ENCODE measurements at places on chromosomes 13 and 19.

GRCh38 chr13:37686501-37686900, 87.9 kb upstream of the POSTN start:
- no peak for DNase-seq

GRCh38 chr19:18763674-18764590, 27.2 kb downstream of the COMP start:
- DNase-seq = no peak

DNA sequence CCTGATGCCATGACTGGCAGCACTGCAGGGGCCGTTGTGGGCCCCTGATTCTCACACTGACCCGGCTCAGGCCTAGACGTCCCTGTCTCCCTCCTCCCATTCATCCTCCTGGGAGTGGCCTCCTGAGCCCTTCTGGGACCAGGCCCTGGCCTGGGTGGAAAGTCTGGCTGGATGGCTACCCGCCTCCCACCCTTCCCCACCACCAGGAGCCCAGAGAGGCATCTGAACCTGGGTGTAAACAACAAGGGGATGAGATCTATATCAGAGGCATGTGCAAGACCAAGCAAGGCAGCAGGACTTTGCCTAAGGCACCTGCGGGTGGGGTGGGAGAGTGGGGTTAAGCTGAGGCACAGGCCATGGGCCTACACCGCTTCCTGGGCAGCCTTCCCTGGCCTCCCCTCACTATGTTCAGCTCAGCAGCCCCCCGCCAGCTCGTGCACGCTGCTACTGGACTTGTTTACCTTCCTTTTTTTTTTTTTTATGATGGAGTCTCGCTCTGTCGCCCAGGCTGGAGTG, 22.0 kb upstream of the ASPDH start:
- no peak for DNase-seq

DNA sequence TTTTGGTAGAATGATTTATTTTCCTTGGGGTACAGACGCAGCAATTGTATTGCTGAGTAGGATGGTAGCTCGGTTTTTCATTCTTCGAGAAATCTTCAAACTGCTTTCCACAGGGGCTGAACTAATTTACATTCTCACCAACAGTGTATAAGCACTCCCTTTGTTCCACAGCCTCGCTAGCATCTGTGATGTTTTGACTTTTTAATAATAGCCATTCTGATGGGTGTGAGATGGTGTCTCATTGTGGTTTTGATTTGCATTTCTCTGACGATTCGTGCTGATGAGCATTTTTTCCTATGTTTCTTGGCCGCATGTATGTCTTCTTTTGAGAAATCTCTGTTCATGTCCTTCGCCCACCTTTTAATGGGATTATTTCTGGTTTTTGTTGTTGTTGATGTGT, 54.8 kb upstream of the UQCRFS1 start:
- DNase-seq = no peak

GRCh38 chr13:34035676-34036325, 217.9 kb downstream of the RFC3 start:
- no peak for DNase-seq

DNA sequence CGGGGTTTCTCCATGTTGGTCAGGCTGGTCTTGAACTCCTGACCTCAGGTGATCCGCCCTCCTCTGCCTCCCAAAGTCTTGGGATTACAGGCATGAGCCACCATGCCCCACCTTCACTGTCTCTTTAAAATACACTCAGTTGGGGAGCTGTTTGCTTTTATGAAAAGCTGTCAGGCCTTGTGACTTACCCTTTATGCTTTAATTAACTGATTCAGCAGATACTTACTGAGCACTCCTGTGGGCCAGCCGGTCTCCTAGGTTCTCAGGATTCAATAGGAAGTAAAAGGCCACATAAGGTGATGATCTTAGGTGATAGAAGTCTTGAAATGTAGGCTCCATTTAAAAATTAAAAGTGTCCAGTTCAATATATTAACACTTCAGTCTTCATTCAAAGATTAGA, 7.5 kb downstream of the UBAC2 start:
- no peak for DNase-seq

- DNase-seq = no peak
Observed at GRCh38 chr13:73223372-73223781, 164.6 kb downstream of the KLF5 start.

- DNase-seq = no peak
Observed at GRCh38 chr13:34879851-34880250, 62.2 kb upstream of the NBEA start.

- DNase-seq = no peak
Observed at GRCh38 chr13:62643007-62643483, 1227.4 kb upstream of the PCDH20 start.

- DNase-seq = no peak
Observed at GRCh38 chr13:25873242-25873612, 178.6 kb downstream of the SHISA2 start.

GRCh38 chr19:48719263-48720171, at the start of gene MAMSTR:
Gene MAMSTR (minus strand): TSS chr19:48719725. CDS start chr19:48719031, 694 bp downstream.
- no peak for DNase-seq

- DNase-seq = peak; percentile 52
Observed at GRCh38 chr19:42140125-42140754, 8.0 kb upstream of the POU2F2 start.

DNA sequence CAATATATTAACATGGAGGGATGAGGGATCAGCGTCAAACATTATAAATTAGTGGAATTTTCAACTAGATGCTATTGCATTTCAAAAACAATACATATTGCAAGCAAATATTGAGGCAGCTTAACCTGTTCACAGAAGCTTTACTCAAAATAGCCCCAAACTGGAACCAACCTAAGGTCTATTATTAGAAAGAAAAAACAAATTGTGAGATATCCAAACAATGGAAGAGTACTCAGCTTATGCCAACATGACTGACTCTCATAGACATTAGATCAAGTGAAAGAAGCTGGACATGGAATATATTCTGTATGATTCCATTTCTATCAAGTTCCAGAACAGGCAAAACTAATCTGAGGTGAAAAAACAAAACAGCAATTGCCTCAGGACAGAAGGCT, 27.6 kb upstream of the NEK3 start:
- no peak for DNase-seq

DNA sequence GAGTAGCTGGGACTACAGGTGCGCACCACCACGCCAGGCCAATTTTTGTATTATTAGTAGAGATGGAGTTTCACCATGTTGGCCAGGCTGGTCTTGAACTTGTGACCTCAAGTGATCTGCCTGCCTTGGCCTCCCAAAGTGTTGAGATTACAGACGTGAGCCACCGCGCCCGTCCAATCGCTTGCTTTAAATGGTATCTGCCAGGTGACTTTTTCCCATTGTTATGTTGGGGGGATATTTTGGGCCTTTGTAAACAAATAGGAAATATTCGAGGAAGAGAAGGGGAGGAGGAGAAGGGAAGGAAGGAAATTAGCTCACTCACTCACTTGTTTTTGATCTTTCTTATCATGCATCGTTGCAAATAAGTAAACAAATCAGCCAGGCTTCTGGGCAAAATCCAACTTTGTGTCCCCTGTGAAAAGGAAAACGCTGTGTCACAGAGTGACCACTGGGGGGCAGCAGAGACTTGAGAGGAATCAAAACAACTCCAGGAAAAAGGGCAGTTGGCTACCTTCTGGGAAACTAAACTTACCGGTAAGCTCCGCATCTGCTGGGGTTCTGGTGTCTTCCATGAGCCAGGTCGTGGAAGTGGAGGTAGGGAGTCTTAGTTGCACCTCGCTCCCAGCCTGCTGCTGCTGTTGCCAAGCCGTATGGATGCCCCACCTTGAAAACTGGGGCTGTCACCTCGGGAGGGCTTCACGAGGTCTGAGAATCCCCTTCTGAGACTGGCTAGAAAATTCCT, 9.3 kb upstream of the RANBP3 start:
- DNase-seq = peak; percentile 56

DNA sequence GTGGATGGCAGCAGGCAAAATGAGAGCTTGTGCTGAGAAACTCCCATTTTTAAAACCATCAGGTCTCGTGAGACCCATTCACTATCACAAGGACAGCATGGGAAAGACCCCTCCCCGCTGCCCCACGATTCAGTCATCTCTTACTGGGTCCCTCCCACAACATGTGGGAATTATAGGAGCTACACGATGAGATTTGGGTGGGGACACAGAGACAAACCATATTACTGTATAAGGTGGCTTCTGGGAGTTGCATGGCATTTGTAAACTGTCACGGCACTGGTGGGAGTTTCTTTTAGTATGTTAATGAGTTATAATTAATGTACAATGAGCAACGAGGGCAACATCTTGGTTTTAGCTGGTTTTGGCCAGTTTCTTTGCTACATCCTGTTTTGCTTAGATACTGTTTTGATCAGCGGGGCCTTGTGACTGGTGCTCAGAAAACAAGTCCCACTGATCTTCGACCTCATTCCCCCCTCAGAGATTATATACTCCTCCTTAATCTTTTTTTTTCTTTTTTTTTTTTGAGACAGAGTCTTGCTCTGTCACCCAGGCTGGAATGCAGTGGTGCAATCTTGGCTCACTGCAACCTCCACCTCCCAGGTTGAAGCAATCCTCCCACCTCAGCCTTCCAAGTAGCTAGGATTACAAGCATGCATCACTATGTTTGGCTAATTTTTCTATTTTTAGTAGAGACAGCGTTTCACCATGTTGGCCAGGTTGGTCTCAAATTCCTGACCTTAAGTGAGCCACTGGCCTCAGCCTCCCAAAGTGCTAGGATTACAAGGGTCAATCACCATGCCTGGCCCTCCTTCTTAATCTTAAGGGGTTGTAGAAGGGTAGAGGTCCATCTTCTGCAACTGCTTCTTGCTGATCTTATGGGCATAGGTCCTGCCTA, 21.3 kb upstream of the ZNF599 start:
- no peak for DNase-seq

DNA sequence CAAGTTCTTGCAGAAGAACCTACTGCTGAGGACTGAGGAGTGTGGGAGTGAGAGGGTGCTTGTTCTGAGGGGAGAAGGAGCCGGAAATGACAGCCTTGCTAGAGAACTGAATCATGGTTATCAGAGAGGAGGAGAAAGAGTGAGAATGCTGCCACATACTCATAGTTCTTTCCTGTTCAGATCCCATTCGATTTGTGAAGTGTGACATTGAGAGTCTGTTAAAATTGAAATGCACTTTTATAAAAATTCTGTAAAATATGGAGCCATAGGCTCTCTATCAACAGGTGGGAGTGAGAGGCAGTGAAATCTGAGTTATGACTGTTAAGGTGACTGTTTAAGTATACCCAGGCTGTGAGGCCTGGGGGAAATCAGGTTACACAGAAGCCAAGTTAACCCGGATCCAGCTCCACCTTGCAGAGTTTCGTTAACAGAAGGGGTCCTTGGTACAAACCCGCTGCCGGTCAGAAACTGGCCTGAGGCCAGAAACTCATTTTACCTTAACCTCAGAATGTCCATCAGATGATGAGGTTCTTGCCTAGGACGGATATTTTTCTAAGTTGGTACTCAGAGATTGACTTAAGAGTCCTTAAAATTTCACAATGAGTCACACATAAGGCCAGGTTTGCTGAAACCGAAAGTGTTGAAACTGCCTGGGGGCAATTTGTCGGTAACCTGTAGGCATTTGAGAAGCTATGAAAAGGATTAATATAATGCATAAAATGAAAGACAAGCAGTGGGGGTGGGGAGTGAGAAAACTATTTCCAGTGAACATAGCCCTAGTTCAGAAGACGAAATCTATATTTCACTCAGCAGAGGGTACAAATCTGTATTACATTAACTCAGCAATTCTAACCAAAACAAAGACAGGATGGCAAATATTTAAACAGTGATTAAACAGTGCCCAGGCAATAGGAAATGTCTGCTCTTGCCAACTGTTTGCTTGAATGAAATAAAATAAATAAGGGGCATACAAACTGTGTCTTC, 350.5 kb downstream of the KCNRG start:
- DNase-seq = no peak

DNA sequence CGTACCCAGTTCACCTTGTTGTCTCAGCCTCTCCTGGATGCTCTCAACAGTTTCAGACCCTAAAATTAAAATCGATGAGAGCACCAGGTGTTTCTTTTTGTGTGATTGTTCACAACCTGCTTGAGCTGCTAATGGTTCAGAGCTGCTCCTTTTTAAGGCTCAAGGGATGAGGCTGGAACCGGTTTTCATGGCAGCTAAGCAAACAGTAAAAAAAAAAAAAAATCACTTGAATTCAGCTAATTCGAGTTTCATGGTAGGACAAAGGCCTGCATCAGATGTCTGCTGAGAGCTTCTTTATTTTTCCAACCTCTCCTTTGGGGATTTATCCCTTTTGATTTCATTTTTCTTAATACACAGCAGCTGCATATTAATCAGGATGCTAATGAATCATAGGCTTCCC, 6.5 kb downstream of the SYCE2 start:
- DNase-seq = no peak

DNA sequence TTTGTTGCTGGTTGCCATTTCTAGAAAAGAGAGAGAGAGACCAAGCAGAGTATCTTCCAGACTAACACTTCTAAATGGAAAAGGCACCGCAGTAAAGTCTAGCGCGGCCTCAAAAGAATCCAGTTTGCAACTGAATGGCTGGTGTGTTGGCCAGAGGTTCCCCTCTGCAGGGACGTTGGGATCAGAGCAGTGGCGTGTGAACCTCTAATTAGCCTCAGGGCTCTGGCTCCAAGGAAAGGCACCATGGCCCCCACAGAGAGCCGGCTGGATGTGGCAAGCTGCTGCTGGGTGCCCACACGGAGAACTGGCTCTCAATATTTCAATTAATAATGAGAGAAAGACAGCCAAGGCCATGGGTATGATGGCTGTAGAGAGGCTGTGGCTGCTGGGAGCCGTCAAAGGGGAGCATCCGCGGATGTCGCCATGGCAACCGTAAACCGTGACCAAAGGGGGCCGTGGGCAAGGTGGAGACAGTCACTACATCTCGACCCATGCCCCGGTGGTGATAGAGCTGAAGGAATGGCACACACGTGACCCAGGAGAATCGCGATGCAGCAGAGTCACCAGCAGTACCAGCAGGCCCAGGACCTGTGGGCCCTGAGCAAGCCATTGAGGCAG, 9.5 kb downstream of the VSTM2B start:
- DNase-seq = no peak

- DNase-seq = no peak
Observed at GRCh38 chr13:35987572-35988513, 143.3 kb downstream of the DCLK1 start.

DNA sequence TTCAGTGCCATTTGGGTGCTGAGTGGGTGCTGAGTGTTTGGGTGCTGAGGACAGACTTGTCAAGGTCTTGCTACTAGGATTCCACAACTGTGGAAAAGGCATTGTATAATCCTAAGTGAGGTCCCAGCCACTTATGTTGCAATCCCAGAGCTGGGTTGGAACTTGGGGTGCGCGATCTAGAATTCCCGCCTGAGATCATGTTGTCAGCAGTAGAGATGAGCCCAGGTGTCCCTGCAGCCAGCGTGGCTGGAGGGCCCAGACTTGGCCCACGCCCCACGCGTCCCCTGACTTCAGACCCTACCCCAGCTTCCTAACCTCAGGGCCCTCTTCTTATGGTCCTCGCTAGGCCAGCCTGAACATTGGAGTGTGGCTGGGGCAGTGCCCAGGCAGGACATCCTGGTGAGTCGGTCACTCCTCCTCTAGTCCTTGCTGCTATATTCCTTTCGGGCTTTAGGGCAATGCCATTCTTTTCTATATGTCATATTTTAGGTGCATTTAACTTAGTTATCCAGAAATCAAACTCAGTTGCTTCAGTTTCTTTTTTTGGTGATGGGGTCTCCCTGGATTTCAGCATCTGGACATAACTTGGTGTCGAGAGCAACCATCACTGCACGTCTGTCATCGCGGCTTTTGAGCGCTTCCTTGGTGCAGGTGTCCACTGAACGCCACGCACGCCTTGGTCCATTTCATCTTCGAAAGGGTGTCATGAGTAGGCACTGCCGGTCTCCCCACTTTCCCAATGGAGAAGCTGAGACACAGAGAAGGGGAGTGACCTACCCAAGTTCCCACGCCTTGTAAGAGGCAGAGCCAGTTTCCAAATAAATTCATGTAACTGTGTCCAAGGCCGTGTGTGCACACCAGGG, 46.4 kb upstream of the F7 start:
- DNase-seq = no peak

- no peak for DNase-seq
Observed at GRCh38 chr19:50460161-50460765, 16.0 kb upstream of the EMC10 start.
